Smooth muscle cell of bladder (primary cell): ENCODE measurements at places on chromosomes 12 and 14. TPM values are rescaled to one million over a fixed set of nuclear protein-coding genes. Genes with fewer than 3 reads are reported as not detected.

Gene PZP
- not detected in 2 replicates for total RNA-seq

Gene RPS29
- 1,753 and 2,443 TPM in 2 replicates for total RNA-seq

Gene EGLN3
- total RNA-seq, result 0.71 and 2.9 TPM in 2 replicates

Gene ACTR10
- total RNA-seq, result 40.7 and 50.8 TPM in 2 replicates

Gene ESPL1
- total RNA-seq, result 0.46 and 1.00 TPM in 2 replicates

Gene KRT73
- total RNA-seq, result not detected in 2 replicates

Gene ADAMTS20
- total RNA-seq, result under 0.01 TPM in 1 of 2 replicates, not detected in the other

Gene DCN
- 1,181 and 1,320 TPM in 2 replicates for total RNA-seq

Gene WNT5B
- 14.7 and 30.3 TPM in 2 replicates for total RNA-seq

Gene SRGAP1
- total RNA-seq, result 11.0 and 12.3 TPM in 2 replicates

Gene RIN3
- total RNA-seq, result 4.7 and 6.5 TPM in 2 replicates

Gene ENDOU
- not detected in 2 replicates for total RNA-seq

Gene BICD1
- total RNA-seq, result 6.7 and 7.1 TPM in 2 replicates

Gene SMAGP
- 2.0 and 2.6 TPM in 2 replicates for total RNA-seq

Gene GPRC5A
- 20.6 and 25.9 TPM in 2 replicates for total RNA-seq

Gene PLCZ1
- total RNA-seq, result not detected in 2 replicates

Gene EFS
- 1.5 and 3.1 TPM in 2 replicates for total RNA-seq

Gene OVCH1
- total RNA-seq, result 0.09 and 0.14 TPM in 2 replicates

Gene SLC6A15
- total RNA-seq, result 16.8 and 17.6 TPM in 2 replicates

Gene NTF3
- 0.09 and 0.28 TPM in 2 replicates for total RNA-seq

Gene MYO1H
- total RNA-seq, result 0.14 TPM in 1 of 2 replicates, not detected in the other

Gene KRT71
- total RNA-seq, result not detected in 2 replicates

Gene RND1
- 0.14 and 0.55 TPM in 2 replicates for total RNA-seq

Gene BICDL1
- not detected in 2 replicates for total RNA-seq

Gene ATL1
- total RNA-seq, result 3.0 and 7.0 TPM in 2 replicates

Gene PLEKHD1
- total RNA-seq, result under 0.01 and 0.09 TPM in 2 replicates
